ENCODE measurements at places on chromosomes 2 and 18.

DNA sequence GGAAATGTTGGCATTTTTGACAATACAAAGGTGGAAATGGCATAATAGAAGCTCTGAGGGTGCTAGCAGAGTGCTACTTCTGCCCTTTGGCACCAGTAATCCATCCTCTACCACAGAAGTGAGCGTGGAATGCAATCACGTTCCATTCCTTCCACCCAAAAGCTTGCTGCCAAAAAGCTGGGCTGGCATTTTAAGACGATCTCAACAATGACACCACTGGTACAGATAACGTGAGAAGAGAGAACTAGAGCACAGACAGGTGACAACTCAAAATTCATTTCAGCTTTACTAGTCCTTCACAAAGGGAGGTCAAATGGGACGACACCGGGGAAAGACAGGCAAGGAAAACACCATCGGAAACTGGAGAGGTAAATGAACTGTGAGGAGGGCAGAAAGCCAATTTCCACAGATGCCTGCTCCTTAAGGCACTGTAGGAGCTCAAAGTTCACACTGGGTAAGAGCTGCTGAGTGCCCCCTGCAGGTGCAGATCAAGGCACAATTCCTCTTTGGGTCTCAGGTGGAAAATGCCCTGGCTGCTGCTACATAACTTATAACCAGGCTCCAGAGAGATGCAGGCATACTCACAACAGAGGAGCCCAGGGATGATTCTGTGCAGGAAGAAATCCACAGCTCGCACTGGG, 50.7 kb upstream of the RNU4ATAC start:
- DNase-seq: no peak

DNA sequence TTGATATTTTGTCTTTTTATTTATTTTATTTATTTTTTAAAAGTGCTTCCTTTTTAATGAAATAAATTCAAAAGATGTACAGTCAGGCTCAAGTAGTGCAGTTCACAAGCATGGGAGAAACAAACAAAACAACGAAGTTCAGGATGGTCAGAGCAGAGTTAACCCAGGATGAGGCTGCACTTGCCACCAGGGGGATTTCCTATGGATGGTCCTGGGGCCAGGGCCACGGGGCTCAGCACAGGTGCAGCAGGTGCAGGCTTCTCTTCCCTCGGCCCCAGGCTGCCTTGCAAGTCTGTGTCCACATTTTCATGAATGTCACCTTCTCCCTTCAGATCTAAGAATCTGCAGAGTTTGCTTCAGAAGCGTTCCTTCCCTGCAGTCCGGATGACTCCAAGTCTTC, 76.5 kb downstream of the CDCA7 start:
- DNase-seq: no peak

GRCh38 chr2:132438691-132439090, 22.1 kb downstream of the GPR39 start:
- no peak for DNase-seq

- DNase-seq: no peak
These were observed 8.6 kb downstream of the SH3RF3 start for GRCh38 chr2:109137616-109138015.

GRCh38 chr18:45521136-45521535, 94.1 kb upstream of the SLC14A2 start:
- DNase-seq: no peak

DNA sequence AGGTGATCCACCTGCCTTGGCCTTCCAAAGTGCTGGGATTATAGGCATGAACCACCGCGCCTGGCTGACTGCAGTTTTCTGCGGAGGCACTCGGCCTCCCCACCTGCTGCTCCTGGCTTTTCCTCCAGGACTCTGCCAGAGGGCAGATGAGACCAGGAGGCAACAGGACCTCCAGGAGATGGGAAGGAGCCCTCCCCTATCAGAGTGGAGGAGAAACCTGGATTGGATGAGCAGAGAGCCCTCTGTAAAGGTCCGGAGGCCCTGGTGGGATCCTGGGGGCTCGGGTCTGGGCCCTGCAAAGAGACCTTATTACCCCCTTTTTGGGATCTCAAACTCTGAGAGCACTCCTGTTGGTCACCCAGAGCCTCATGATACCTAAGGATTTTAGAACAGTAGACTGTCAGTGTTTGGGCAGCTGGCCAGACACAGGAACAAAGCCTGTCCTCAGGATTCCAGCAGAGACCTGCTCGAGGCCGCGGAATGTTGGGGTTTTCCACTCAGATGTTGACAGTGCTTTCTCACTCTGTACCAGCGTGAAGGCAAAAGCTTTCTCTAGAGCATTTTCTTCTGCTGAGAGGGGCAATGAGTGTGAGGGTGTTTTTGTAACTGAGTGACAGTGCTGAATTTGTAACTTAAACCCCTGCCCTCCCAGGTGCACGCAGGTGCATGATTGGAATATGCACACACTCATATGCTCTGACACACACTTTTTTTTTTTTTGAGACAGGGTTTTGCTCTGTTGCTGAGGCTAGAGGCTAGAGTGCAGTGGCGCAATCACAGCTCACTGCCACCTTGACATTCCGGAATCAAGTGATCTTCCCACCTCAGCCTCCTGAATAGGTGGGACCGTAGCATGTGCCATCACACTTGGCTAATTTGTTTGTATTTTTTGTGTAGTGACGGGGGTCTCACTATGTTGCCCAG, 48.4 kb downstream of the NPPC start:
- no peak for DNase-seq

GRCh38 chr18:6397931-6398566, 16.7 kb downstream of the L3MBTL4 start:
- DNase-seq: no peak

GRCh38 chr18:8232791-8233190, 376.4 kb upstream of the RAB12 start:
- no peak for DNase-seq

- no peak for DNase-seq
These were observed 101.2 kb downstream of the KCNS3 start for GRCh38 chr2:17979707-17980106.

GRCh38 chr18:78656346-78656925, 323.2 kb upstream of the SALL3 start:
- DNase-seq: no peak

DNA sequence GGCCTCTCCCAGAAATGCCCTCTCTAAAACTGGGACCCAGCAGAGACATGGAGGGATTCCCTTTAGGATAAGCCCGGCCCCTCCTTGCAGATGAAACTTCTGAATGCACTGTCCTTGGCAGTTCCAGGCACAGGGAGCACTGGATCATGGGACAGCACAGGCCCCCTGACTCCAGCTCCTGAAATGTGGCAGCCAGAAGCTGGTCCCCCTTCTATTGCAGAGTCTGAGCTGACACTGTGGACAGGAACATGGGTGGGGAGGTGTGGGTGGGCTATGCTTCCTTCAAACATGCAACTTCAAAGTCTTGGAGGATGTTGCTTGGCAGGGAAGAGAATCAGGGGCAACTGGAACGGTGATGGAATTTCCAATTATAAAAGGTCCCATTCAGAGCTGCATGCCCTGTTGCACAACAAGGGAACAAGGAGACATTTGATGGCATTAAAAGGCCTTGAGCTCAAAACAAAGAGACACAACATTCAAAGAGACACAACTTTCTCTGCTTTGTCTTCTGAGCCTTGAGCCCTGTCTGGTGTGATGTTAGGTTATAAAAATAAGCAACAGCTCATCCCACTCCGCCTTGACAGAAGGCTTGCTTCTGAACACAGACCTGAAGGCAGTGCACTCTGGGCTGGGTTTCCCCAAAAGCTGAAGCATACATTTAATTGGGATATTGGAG, 239.0 kb downstream of the OSR1 start:
- DNase-seq: no peak

GRCh38 chr2:155215037-155215707, 516.7 kb downstream of the KCNJ3 start:
- DNase-seq: no peak

DNA sequence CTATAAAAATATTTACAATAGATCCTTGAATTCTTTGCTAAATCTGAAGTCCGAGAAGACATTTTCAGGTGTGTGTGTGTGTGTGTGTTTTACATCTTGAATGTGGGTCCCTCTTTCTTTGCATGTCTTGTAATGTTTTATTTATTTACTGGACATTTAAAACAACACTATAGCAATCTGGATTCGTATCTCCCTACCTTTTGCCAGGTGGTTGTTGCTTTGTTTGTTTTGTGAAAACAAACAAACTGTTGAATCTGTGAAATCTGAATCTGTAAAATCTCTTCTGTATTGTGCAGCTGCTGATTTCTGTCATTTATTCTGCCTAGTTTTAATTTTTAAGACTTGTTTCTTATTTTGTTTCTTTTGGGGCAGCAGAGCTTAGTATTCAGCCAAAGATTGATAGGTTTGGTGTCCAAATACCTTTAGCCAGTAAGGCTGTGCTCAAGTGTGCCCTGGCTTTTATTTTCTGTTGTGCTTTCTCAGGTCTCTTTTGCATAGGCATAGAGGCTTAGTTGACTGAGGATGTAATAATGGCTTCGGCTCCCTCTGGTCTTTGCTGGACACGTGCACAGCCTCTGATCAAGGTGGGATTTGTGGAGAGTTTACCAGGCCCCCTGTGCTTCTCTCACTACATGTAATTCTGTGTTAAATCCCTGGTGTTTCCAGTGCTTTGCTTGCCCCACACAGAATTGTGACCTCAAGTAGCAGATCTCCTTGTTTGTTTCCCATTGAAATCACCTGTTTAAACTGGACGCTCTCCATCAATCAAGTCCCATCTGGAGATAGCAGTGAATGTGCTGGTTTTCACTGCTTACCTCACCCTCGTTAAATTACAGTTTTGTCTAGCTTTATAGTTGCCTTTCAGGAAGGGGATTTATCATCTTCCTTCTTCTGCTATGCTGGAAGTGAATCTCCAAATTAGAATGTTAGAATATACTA, 71.1 kb downstream of the BIRC6 start:
- DNase-seq: no peak

- no peak for DNase-seq
These were observed 114.1 kb downstream of the BCL11A start for GRCh38 chr2:60439219-60439974.

DNA sequence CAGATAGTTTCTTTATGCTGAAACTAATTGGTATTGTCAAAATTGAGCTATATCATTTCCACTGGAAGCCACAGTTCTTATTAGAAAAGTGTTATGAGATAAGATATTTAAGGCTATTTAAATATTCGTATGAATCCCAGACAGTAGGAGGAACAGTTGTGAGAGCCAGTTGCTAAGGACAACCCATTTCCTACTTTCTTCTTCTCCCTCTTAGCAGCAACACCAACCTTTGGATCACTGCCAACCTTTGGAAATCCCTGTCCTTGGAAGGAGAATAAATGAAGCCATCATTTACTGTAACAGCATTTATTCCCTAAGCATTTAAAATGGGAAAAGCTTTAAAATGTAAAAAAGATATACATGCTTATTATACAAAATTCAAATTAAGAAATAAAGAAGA, 85.8 kb downstream of the PLCL1 start:
- no peak for DNase-seq

DNA sequence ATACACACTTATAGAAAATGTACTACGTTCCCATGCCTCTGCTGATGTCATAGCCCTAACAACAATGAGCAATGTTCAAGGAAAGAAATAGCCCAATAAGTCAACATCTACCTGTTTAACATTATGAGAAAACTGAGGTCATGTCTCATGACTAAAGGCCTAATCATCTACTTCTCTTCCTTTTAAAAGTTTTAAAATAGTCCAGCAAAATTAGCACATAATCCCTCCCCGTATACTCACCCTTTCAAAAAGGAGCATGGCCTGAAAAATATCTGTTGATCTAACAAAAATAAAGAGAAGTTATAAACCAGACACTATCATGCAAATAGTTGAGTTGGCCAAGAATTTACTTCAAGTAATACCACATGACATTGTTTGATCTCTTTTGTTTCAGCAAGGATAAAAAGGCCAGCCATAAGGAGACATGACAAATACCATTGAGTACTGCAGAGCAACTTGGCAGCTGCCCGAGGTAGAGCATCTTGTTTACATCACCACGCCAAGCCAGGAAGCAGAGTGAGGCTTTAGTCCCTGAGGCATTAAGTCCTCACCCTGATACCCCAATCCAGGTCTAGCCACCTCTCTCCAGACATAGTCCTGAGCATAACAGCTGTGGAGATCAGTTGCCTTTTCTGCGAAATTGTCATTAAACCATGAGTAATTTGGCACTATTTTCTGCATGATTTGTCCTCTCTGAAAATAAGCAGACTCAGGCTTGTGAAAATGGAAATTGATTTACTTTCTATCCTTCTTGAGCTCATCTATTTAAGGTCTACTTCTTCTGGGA, 137.4 kb upstream of the ETAA1 start:
- no peak for DNase-seq

GRCh38 chr2:20130821-20131645, 79.6 kb upstream of the LAPTM4A start:
- no peak for DNase-seq

DNA sequence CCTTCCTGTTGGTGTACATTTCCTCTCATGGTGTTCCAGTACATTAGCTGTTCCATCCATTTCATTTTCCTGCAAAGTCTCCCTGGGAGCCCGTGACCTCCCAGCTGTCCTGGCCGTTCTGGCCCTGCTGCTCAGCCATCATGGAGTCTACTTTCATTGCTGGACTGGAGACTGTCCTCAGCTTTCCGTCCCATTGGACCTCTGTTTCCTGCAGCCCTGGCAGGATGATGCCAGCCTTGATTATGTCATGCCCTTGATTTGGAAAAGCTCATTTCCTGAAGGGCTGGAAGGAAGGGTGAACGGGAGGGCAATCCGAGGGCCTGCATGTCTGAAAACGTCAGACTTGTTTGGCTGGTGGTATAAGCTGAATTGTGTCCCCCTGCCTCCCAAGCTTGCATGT, 205.5 kb upstream of the HS6ST1 start:
- no peak for DNase-seq

- DNase-seq: no peak
These were observed 6.4 kb downstream of the TRAK2 start for GRCh38 chr2:201444746-201445465.

- DNase-seq: no peak
These were observed 14.7 kb upstream of the LHCGR start for GRCh38 chr2:48770181-48770580.

GRCh38 chr18:9337873-9338272, 3.3 kb downstream of the TWSG1 start:
- DNase-seq: no peak

DNA sequence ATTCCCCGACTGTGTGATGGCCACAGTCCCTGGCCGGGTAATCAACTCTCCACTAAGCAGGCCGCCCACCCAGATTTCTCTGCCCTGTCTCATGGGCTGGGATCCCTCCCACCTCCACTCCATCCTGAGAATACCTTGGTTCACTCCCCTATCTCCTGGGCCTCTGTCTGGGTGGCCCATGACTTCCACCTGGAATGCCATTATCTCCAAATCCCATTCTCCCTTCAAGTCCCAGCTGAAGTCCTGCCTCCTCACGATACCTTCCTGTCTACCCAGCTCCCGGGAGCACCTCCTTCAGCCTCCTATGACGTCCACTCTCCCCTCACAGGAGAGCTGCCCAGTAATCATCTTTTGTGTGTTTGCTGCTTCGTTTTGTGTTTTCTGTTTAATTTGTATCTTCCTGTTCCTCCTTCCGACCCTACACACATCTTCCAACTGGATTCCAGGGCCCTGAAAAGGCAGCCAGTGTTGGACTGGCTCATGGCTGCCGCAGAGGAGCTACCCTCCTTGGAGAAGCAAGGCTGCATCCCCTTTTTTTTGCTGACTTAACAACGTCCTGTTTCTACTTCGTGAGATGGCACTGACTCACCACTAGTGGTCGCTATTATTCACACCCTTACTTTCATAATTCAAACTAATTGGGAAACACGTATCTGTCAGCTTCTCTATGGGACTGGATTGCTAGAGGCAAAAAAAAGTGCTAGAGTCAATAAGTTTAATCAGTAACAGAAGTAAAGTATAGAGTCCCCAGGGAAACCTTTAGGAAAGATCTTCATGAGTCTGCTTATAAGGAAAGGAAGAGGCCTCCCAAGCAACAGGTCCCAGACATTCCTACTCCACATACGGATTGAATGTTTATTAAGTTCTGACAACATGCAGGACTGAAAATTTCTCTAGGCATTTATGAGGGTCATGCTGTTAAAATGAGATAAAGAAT, 171.9 kb upstream of the GATA6 start:
- no peak for DNase-seq

Measured in activated T-helper 2 cell treated with anti-CD3 and anti-CD28 coated beads, Interferon-gamma antibody, Interleukin-2, Interleukin-4, amounts not matched to agents 10 μg/mL and 5 μg/mL and 100 μg/mL, durations not matched to agents 14 hours and 24 hours and 36 hours (primary cell).